Fibroblast of lung (primary cell): ENCODE measurements at places on chromosomes 7 and 10. TPM values are rescaled to one million over a fixed set of nuclear protein-coding genes. Genes with fewer than 3 reads are reported as not detected.

DNA sequence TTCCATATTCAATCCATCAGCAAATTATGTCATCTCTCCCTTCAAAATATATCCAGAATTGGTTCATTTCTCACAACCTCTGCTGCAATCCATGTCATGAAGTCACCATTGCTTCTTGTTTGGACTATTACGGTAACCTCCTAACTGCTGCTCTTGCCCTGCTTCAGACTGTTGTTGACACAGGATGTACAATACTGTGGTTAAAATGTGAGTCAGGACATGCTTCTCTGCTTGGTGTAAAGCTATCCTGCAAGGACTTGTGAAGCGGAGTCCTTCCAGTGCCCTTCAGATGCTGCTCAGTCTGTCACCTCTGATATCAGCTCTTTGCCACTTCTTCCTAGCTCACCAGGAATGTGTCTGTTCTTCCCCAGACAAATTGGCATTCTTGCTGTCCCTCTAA is 10.4 kb upstream of the NXPH1 start:
- no peak overlapping the region for H3K27ac ChIP-seq
- no peaks in the 10 kb centered on the region for H3K27me3 ChIP-seq
- no peaks in the 10 kb centered on the region for H3K36me3 ChIP-seq
- no peaks in the 10 kb centered on the region for H3K4me1 ChIP-seq

DNA sequence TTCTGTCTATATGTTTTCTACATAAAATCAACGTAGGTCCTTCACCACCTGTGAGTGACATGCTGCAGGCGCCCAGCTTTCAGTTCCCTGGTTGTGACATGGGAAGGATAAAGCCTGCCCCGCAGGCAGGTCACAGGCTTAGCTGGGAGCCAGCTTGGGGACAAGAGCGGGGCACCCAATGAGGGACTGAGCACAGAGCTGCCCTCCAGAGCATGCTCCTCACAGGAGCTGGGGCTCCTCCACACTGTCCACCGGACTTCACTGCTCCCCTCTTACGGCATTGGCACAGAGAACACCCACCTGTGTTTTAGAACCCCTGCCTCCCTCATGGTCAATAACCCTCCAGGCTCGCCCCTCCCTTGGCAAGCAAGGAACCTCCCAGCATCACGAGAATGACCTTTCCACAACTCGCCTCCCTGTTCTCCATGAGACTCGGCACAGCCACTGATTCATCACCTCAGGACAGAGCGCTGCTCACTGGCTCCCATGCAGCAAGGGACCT is 187.1 kb downstream of the TNS3 start:
- DNase-seq = no peak
- no peaks in the 10 kb centered on the region for H3K27me3 ChIP-seq
- no peak overlapping the region for H3K27ac ChIP-seq
- H3K36me3 ChIP-seq = peaks cover 13% of the 10 kb centered on the region

The FAM241B gene
- 0.26 and 0.99 TPM in 2 replicates for total RNA-seq

The CYP26C1 gene
- total RNA-seq = under 0.01 TPM in 2 replicates

The PON3 gene
- total RNA-seq = under 0.01 TPM in 2 replicates
